ENCODE measurements at places on chromosomes 3 and 15.

GRCh38 chr3:56173601-56174000 lies 294.7 kb downstream of the ERC2 start:
- no peak for DNase-seq

DNA sequence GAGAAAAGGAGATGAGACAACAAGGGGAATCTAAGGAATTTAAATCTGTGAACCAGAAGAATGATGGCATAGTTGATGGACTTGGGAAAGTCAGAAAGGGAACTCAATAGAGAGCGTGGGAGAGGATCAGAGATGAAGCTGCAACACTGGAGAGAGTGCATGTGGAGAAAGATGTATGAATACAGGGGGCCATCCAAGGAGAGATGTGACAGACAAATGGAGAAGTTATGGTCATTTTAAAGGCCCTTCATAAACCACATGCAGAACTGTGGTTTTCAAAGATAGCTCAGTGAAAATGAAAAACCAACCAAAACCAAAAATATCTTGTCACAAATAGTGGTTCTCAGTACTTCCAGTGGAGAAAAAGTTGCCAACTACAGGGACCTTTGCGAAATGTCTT lies 265.2 kb downstream of the SUCLG2 start:
- DNase-seq, result no peak

GRCh38 chr3:186251948-186252619 lies 110.0 kb downstream of the DGKG start:
- no peak for DNase-seq

- DNase-seq, result no peak
Observed at GRCh38 chr3:21067031-21067813, 683.8 kb downstream of the ZNF385D start.

DNA sequence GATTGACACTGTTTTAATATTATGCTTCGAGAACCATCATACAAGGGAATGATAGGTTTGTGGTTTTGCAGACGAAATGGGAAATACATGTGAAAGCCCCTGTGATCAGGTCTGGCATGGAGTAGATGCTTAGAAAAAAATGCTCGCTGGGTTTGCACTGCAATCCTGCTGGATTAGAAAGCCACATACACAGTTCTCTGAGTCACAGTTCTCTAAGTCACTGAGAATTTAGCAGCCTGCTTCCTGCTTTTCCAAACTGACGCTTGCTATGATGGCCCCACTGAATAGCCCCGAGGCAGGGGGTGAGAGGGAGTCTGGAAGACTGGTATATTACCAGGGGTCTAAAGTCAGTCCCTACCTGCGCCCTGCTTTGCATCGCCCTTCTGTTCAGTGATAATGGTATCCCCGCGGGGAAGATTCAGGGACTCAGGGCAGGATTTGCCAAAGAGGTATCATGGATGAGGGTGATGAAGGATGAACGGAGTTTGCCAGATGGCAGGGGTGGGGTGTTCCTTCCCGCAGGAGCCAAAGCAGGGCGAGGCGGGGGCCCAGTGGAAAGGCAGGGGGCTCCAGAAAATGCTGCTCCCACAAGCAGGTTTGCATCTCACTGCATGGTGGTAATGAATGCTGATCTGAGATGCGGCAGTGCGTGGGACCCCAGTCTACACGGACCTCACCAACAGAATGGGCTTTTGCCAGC lies 82.3 kb downstream of the IQSEC1 start:
- DNase-seq, result no peak

DNA sequence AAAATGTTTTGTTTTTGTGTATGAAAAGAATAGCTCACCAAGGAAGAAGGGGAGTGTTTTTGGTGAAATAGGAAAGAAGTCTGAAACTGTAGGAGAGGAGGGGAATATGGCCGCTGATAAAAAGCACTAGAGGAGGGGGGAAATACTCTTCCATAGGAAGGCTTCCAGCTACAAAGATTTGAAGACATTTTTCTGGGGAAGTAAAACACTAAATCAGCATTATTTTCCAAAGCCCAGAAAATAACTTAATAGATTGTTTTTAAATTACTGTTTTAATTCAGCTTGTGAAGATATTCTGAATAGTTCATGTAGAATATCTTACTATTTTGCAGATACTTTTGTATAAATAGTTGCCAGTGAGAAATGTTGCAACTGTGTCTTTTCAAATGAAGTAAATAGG lies 54.9 kb downstream of the CALML4 start:
- DNase-seq, result no peak

DNA sequence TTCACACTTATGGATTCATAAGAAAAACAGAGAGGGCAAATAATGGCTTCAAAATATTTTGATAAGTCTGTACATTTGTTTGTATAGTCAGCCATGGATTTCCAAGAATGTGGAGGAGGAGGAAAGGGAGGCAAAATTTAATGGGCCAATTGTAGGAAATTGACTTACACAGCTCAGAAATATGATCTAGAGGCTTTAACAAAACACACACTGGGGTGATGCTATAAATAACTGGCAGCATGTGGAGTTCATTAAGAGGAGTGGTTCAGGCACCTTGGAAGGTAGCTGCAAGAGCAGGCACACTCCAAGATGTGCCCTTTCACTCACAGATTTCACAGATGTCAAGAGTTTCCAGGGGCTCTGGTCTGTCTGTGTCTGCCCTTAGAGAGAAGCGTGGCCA lies 193.4 kb upstream of the RASGRP1 start:
- no peak for DNase-seq

- DNase-seq, result no peak
Observed at GRCh38 chr3:183920416-183920815, 35.7 kb upstream of the PARL start.

GRCh38 chr3:61154457-61155198 lies 96.6 kb downstream of the FHIT start:
- DNase-seq, result no peak

GRCh38 chr3:107752202-107752990 lies 229.6 kb downstream of the BBX start:
- no peak for DNase-seq

- DNase-seq, result no peak
Observed at GRCh38 chr3:40417845-40418543, 31.0 kb downstream of the ENTPD3 start.

- no peak for DNase-seq
Observed at GRCh38 chr3:49025005-49025792, 3.3 kb downstream of the NDUFAF3 start.

- DNase-seq, result no peak
Observed at GRCh38 chr3:142086581-142087090, 62.7 kb downstream of the TFDP2 start.

DNA sequence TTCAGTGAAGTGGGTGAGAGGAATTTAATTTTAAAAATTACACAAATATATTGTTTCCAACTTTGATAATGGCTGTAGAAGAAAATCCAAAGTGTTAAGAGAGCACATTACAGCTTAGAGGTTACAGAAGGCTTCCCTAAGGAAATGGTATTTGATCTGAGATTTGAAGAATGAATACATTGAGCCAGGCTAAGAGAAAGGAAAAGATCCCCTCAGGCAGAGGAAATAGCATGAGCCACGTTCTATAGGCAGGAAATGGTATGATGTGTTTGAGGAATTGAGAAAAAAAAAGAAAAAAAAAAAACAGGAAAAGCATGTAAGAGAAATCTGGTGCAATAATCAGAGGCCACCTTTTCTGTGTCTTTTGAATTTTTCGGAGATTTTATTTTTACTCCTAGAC lies 48.6 kb downstream of the UNC13C start:
- no peak for DNase-seq

DNA sequence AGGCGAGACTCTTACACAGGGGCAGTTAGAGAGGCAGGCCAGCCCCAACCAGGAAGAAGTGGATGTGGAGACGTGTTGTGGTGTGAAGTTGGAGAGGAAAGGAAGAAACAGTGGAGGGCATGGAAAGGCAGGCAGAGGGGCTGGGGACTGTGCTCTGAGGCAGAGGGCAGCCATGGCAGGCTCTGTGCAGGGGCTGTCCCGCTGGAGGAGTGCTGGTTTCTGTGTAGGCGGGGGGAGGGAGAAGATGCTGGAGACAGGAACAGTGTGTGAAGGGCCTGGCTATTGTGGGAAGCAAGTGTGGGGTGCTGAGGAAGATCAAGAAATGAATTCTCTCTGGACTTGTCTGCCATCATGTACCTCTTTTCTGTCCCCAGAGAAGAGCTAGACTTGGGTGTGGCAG lies 21.0 kb downstream of the SNAPC5 start:
- no peak for DNase-seq

DNA sequence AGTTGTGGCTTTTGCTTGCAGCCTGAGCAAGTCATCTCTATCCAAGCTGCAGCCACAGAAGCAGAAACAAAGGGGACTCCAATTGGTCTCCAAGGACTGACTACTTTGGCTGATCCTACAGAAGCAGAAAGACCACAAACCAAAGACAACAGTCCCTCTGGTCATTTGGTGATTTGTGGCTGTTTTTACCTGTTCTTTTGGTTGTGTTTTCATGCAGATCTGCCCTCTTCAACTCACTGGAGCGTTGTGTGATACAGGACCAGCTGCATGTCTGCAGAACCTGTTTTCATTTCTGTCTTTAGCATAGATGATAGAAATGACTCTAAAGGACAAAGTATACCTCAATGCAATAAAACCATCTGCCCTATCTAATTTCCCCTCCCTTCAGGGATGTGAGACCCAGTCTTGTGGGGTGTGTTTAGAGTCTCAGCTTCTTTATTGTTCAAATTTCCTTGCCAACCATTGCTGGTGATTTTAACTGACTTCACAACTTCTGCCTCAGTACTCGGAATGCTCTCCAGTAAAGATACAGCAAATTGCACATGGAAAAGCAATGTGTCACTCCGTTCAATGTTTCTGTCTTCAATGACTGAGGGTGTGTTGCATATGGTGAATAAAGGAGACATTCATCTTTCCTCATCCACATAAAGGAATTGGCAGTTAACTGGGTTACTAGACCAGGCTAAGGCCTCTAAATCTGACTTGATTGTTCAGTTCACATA lies 48.9 kb upstream of the SLC7A14 start:
- no peak for DNase-seq

DNA sequence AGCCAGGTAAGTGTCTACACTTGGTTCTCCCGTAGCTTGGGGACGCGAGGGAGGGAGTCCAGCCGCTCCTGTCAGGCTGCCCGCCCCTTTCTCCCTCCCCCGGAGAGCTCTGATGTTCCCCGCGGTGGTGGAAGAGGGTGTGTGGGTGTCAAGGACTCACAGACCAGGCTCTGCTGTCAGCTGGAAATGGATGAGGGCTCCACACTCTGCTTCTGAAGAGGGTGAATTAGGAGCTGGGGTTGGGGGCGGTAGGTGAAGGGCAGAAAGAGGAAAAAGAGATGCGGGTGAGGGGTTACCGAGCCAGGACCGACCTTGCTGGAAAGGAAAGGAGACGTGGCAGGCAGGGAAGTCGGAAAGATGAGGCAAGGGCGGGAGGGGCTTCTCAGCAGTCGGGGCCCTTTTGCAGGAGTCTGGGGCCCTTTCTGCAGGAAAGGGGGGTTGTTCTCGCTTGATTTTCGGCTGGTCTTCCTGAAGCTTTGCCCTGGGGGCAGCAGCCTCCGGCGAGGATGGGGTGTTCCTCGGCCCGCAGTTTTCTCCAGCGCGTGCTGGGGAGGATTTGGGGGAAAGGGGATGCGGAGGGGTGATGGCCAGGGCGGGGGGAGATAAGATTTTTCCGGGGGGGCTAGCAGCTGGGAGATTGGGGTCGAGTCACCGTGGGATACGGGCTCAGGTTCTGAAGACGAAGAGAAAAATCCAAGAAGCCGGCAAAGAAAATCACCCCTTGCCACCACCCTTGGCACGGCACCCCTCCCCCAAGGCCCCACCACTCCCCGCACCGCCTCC lies 602 bp upstream of the BAHD1 start:
- DNase-seq, result no peak

DNA sequence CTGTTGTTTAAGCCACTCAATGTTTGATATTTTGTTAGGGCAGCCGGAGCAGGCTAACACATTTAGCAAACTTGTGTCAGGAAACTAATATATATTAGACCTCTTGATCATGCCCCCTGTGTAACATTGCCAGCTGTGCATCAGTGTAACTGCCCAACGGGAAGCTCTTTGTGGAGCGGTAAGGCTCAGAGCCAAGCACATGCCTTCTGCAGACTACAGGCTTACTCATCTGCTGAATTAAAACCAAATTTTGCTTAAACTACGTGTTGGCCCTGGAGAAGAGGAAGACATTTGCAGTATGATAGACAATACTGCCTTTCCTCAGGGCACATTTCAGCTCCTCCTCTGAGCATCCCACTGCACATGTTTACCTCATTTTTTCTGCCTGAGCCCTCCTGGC lies 50.5 kb upstream of the KCNMB2 start:
- no peak for DNase-seq

DNA sequence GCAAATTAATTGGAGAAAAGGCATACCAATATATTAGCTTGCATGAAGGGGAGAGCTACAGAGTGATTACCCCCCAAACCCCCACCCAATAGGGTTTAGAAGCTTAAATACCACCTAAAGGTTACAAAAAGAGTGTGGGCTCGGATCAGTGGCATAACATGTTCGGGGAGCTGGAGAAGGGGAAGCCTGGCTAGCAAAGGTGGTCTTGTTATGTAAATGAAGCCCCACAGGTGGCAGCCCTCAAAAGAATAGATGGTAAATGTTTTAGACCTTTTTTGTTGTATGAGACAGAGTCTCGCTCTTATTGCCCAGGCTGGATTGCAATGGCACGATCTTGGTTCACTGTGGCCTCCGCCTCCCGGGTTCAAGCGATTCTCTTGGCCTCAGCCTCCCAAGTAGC lies 10.9 kb upstream of the PXK start:
- no peak for DNase-seq

- DNase-seq, result no peak
Observed at GRCh38 chr3:177817751-177818150, 620.5 kb upstream of the TBL1XR1 start.
